Pulmonary artery endothelial cell (primary cell): ENCODE measurements at places on chromosomes 1 and 21.
A peak's percentile ranks its signal among the peaks of the same experiment; 100 is the strongest.

- DNase-seq: no peak
Measured at GRCh38 chr1:101073836-101074235, 48.3 kb upstream of the DPH5 start.

DNA sequence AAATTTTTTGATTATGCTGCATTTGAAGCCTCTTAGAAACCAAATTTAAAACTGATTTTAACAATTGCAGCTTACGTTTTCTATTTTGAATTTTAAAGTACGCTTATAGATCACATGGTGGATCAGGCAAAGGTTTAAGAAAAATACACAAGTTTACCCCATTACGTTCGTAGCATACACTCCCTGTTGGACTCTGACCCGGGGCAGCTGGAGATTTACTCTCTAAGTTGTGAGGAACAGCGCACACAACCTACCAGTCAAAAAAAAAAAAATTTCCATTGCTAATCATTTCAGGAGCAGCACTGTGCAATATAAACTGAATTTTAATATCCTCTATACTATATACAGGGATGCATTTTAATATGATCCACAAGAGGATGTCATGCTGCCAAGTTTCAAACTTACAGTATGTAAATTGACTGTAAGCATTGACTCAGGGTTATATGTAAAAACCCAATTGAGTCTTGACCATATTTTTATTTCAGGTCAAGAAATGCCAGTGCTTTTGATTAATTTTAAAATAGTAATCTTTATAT is 20.4 kb downstream of the CSDE1 start:
- DNase-seq: no peak

DNA sequence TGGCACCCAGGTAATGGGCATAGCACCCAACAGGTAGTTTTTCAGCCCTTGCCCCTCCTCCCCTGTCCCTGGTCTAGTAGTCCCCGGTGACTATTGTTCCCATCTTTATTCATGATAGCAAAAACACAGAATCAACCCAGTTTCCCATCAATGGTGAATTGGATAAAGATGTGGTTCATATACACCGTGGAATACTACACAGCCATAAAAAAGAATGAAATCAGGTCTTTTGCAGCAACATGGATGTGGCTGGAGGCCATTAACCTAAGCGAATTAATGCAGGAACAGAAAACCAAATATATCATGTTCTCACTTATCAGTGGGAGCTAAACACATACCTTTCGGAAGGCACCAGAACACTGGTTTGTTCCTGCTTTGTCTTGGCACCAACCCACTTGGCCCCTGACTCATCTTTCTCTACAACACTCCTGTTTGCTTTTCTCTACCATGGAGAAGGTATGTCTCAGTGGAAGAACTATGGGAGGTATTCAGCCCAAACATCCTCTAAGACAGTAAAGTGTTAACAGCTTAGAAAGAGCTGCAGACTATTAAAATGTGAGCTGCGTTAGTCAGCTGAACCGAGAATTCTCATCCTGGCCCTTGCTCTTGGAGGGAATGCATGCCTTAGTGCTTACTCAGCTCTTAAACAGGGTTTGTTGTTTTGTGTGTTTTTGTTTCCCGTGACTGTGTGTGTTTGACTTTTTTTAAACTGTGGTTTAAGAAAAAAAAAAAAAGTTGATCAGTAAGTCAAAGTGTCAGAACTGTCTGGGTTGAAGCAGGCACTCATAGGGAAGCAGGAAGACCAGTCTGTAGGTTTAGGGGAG is 203.0 kb downstream of the TOMM20 start:
- peak; percentile 88 for DNase-seq

- DNase-seq: no peak
Measured at GRCh38 chr21:42307106-42307505, 8.1 kb downstream of the TFF3 start.

DNA sequence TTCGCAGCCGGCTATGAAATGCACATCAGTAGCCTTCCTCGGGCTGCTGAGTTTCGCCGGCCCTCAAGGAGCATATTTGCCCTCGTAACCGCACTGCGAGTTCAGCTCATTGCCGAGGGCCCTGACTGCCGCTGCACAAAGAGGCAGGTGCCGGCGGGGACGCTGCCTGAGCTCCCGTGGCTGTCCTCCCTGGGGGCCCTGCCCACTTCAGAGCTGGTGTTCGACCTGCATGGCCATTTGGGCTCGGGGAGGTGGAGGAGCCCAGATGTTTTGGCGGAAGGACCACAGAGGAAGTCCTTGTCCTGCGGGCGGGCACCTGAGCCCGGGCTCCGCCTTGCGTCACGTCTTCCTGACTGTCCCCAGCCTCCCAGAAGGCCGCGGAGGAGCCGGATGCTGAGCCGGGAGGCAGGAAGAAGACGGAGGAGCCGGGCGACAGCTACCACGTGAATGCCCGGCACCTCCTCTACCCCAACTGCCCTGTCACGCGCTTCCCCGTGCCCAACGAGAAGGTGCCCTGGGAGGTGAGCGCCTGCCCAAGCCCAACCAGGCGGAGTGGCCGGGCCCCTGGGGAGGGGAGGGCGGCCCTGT is 29.9 kb upstream of the LRRC3 start:
- no peak for DNase-seq

GRCh38 chr1:110003747-110004428 is 19.3 kb downstream of the AHCYL1 start:
- peak; percentile 78 for DNase-seq

DNA sequence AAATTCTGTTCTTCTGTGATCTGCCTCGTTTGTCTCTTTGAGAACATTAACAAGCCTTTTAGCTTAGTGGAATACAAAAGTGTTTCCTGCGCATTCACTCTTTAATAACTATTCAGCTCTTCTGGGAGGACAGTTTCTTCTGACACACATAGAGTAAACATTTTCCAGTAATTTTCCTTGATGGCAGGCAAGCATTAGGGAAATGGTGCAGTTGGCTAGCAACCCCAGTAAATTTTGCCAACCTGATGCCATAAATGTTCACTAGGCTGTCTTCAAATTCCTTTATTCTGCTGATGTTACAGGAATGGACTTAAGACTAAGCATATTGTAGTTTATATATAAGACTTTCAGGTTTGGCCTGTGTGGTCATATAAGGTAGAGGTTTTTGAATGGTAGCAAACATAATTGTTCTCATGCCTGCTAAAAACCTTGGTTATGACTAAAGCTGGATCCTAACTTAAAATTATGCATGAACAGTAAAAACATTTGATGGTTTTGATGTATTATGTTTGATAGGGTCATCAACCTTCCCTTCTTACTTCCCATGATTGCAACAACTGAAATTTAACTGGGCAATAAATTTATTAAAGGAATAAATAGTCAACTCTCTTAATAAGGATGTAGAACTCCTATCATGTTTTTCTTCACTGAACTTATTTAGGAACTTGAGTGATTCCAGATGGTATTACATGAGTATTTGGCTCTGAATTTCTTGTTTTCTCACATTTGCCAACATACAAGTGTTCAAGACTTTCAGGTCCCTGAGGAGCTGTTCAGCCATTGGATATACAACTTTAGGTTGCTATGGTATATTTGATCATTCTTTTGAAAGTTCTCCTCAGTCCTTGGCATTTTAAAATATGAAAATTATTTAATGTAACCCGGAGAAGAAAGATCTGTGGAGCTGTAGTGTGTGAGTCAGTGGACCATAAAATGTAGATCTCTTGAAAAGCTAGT is 223.4 kb downstream of the FMN2 start:
- no peak for DNase-seq

GRCh38 chr1:111731956-111732355 is 7.2 kb downstream of the INKA2 start:
- DNase-seq: no peak

DNA sequence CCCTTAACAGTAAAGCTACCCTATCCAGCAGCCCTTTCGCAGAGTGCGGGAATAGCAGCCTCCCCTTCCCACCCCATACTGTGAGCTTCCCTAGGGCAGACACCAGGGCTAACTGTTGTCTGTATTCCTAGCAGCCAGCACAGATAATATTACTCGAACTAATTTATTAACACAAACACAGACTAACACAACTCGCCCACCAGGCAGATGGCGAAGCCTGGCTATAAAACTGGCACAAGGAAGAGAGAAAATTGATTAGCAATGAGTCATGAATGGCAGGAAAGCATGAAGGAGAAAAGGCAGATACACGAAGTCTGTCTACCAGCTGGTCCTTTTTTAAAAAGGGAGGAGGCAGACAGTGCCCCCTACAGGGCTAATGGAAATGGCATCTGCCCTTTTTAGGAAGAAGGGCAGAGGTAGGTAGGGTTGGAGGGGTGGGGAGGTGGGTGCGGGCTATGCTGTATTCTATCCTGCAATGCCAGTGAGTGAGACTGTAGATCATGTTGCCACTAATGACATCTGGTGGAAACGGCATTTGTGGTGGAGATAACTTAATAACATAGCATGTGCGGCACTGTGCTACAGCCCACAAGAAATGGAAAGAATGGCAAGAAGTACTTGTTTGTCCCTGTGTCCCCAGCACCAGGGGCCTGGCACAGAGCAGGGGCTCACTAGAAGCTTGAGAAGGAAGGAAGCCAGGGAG is 30.6 kb upstream of the CTPS1 start:
- DNase-seq: peak; percentile 50

DNA sequence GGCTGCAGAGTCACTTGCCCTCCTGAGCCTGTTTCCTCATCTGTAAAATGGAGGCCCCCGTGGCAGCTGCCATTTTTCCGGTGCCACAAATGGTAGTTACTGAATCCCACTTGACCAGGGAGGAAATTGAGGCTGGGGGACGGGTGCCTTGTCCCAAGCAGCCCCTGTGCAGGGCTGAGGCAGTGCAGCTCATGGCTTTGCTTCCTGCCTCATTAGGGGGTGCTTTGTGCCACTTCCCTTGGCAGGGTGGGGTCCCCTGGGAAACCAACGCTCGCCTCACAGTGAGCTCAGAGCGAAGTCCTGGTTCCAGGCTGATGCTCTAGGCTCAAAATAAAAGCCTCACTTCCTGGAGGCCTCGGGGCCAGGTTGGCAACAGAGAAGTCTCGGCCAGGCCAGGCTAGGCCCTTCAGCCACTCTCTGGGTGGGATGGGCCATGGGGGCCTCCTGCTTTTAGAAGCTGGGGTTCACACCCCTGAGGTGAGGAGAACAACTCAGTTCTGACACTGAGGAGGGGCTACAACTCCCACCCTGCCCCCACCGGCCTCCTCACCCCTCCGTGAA is 6.8 kb downstream of the LAPTM5 start:
- DNase-seq: no peak

DNA sequence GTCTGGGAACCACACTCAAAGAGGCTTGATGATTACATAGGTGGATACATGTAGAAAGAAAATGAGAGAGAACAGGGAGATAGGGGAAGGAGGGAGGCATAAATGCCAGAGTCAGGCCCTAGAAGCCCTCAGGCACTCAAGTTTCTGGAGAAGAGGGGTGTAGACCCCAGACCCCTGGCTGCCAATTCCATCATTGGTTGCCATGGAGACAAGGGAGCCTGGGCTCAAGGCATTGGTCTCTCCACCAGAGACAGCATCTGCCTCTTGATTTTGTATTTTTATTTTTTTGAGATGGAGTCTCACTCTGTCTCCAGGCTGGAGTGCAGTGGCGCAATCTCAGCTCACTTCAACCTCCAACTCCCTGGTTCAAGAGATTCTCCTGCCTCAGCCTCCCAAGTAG is 114.3 kb upstream of the GRIK3 start:
- no peak for DNase-seq

DNA sequence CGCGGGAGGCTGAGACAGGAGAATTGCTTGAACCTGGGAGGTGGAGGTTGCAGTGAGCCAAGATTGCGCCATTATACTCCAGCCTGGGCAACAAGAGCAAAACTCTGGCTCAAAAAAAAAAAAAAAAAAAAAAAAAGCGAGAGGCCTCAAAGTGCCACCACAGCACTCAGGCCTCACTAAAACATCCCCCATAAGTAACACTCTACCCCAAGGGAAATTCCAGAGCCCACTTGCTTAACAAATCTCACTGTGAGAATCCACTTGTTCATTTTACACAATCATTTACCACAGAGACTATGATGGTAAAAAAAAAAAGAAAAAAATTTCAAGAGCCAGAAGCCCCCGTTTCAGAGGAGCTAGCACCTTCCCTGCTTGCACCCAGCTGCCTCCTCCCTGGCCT is 26.3 kb upstream of the EXOSC10 start:
- no peak for DNase-seq

- DNase-seq: no peak
Measured at GRCh38 chr1:37186246-37186756, 152.0 kb upstream of the GRIK3 start.

- no peak for DNase-seq
Measured at GRCh38 chr1:238177351-238177750, 286.6 kb upstream of the ZP4 start.

GRCh38 chr1:172421974-172422604 is 1.6 kb downstream of the C1orf105 start:
- no peak for DNase-seq

- no peak for DNase-seq
Measured at GRCh38 chr1:94209425-94209824, 28.0 kb downstream of the ARHGAP29 start.

DNA sequence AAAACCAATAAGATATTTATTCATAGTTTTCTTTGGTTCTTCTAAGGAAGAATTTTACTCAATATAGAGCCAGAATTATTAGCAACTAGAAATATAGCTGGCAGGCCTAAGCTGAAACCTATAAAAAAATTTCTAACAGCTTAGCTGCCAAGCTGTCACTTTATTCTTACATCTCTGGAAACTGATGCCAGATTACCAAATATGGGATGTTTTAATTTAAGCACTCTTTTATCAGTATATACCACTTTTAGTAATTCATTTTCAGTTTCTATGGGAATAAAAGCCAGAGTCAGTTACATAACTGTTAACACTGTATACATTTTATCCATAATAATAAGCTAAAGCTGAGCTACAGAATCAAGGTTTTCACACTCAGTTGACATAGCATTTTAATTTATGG is 68.7 kb upstream of the MPC2 start:
- no peak for DNase-seq

DNA sequence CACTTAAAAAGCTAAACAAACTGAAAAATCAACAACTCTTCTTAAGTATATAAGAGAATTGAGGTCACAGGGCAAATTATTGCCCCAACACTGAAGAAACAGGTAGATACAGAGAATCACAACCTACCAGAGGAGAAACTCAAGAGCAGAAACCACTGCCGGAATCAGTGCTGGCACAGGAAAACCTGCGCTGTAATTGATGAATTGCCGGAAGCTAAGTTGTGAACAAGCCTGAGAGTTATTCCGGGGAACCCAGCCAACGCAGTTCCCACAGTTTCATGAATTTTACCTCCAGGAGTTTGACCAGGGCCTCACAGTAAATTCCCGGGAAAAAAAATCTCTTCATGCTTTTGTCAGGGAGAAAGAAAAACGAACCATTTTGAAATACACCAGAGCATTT is 657.1 kb upstream of the BRINP3 start:
- peak; percentile 47 for DNase-seq

GRCh38 chr1:218349348-218350034 is 4.4 kb downstream of the TGFB2 start:
- no peak for DNase-seq

GRCh38 chr21:38299671-38300070 is 42.9 kb downstream of the KCNJ15 start:
- DNase-seq: no peak
